ENCODE measurements at places on chromosomes 2 and 18.

DNA sequence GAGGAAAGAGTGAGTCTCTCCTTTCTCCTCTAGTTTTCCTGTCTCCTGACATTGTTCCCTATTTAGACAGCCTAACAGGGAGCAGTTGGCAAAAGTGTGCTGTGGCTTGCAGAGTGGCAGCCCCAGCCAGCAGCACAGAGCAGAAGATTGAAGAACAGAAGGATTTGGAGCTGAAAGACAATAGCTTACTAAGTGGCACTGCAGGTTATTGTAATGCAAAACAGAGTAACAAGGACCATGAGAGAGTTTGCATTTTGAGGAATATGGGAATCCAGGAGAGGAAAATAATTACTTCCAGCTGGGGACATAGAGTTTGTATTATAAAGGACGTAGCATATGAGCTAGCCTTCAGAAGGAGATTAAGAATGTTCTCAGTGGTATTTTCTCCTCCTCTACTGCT, 342.4 kb downstream of the AKAIN1 start:
- peak; percentile 25 for DNase-seq

- DNase-seq: no peak
Observed at GRCh38 chr2:98508709-98509066, 64.0 kb downstream of the INPP4A start.

GRCh38 chr18:24227977-24228666, 89.3 kb downstream of the CABYR start:
- DNase-seq: no peak

GRCh38 chr2:226999661-227000060, 163.8 kb downstream of the RHBDD1 start:
- DNase-seq: no peak

Measured in iPS DF 6.9 (cell line).